ENCODE measurements at places on chromosomes 2 and 18.

DNA sequence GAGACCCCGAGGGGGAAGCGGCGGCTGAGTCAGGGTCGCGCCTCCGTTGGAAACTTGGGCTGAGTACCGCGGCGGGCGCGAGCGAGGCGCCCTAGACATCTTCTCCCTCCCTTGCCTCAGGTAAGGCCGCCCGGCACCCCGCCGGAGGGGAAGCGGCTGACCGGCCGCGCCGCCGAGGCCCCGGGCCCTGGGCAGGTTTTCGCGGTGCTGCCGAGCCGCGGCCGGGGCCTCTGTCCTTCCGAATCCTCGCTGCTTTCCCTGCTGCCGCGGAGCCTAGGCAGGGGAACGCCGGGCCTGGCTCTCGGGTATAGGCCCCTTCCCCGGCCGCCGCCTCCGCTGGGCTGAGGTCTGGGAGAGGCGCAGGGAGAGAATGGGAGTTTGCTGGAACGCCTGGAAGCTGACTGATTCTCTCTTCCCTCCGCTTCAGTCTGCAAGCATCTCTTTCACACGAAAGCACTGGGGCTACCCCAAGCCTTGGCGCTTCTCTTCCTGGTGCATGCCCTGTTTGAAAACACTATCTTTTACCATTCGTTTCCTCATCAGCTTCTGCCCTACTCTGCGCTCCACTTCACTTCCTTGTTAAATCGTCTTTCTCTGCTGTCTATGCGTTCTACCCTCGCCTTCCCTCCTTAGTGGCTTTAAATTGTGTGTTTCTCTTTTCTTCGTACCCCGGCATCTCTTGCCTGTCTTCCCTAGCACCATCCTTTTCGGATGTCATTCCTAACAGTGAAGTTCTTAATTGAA lies 652 bp downstream of the PPM1B start:
- DNase-seq, result peak; percentile 73

DNA sequence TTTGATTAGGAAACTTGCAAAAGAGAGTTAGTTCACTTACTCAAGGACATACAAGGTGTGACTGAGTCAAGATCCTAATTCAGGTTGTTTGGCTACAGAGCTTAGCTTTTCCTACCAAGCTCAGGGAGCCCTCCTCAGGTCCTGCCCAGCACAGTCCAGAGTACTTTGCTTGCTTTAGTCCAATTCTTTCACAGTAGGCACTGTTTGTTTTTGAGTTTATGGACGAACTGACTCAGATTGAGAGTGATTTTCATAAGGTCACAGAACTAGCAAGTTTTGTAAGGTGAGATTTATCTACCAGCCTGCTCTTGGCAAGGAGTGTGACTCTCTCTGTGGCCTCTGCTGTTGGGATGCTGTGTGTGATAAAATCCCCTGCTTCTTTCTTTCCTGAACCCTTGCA lies 310.5 kb downstream of the PTPRM start:
- DNase-seq, result no peak

GRCh38 chr2:152335726-152336118 lies 748 bp downstream of the FMNL2 start:
- no peak for DNase-seq

- no peak for DNase-seq
Measured at GRCh38 chr2:70620020-70620419, 66.4 kb upstream of the TGFA start.

DNA sequence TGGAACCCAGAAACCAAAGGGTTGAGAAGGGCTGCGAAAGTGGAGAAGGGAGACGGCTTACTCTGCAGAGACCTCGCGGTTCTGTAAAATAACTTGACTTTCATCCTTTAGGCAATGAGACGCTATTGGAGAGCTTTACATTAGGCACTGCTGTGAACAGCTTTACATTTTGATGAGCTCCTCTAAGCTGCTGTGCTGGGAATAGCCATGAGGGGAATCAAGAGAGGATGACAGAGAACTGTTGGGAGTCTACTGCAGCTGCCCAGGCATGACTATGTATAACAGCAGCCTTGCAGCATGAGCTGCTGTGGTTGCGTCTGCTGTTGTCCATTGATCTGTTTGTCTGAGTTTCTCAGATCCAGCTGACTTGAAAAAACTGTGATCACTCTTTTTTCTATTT lies 310.8 kb upstream of the MAP2 start:
- no peak for DNase-seq

GRCh38 chr2:175251425-175252041 lies 70.0 kb upstream of the ATP5MC3 start:
- peak; percentile 58 for DNase-seq

GRCh38 chr2:105129722-105130232 lies 91.9 kb downstream of the MRPS9 start:
- DNase-seq, result peak; percentile 71

DNA sequence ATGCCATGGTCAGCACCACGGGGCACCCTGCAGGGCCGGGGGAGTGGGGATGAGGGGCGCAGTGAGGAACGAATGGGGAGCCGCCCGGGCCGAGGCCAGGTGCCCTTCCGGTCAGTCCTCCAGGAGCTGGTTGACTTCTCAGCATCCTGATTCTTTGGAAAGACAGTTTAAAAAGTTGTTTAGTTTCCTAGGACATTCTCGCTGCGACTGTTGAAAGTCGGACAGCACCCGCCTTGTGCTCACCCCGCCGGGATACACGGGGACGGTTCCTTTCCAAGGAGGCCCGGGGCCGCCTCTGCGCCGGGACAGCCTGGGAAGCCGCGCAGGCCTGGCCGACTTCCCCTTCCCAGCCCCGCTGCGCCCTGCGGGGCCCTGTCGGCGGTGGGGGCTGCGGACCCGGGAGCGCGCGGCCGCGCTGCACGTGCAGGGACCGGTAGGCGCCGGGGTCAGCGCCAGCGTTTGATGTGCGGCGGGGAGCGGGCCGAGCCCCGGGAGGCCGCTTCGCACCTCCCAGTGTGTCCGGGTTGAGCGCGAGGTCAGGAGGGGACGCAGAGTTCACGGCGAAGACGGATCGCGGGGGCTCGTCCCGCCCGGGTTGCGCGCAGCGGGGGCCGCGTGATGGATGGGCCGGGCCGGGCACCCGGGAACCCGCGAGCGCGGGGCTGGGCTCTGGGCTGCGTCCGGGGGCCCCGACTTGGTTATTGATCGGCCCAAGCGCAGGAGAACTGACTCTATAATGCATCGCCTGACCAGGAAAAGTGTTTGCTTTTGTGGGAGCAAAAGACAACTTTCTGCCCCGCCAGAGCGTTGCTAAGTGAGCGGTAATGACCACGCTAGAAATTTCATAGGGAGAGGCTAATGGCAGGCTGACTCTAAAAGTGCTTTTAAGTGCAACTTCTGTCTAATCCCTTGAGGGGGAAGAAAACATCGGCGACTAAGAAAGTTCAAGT lies 28.0 kb upstream of the SMIM21 start:
- DNase-seq, result peak; percentile 21

- DNase-seq, result peak; percentile 19
Measured at GRCh38 chr2:165795011-165795410, 964 bp upstream of the GALNT3 start.

DNA sequence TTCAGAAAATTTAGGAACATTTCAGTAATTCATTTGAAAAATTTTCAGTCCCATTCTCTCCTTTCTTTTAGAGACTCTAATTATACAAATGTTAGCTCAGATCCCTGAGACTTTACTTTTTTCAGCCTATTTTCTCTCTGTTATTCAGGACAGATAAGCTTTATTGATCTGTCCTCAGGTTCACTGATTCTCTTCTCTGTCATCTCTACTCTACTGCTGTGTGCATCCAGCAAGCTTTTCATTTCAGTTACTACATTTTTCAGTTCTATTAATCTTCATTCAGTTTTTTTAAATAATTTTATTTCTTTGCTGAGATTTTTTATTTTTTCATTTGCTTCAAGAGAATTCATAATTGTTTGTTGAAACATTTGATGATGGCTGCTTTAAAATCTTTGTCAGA lies 22.1 kb upstream of the PIK3C3 start:
- no peak for DNase-seq

GRCh38 chr2:24544456-24545115 lies 53.5 kb downstream of the NCOA1 start:
- DNase-seq, result no peak

DNA sequence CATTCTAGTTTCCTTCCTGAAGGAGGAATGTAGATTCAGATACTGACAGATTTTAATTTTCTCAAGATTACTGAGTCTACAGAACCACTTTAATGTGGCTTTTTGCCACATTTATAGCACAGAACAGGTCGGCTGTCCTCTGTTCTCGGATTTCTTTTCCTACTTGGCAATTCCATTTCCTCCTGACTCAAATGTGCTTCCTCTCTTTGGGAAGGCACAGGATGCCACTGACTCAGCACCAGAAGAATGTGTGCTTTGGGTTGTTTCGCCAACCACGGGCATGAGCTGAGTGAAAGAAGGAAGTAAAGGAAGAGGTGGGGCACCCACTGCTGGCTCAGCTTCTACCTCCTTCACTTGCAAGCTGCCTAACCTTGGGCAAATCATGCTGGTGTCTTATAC lies 970.6 kb upstream of the ACVR2A start:
- no peak for DNase-seq

GRCh38 chr2:101893681-101894381 lies 97.9 kb upstream of the IL1R2 start:
- no peak for DNase-seq

- no peak for DNase-seq
Measured at GRCh38 chr2:211469664-211470059, 913.3 kb downstream of the CPS1 start.

GRCh38 chr2:138621139-138621538 lies 119.6 kb downstream of the SPOPL start:
- no peak for DNase-seq

DNA sequence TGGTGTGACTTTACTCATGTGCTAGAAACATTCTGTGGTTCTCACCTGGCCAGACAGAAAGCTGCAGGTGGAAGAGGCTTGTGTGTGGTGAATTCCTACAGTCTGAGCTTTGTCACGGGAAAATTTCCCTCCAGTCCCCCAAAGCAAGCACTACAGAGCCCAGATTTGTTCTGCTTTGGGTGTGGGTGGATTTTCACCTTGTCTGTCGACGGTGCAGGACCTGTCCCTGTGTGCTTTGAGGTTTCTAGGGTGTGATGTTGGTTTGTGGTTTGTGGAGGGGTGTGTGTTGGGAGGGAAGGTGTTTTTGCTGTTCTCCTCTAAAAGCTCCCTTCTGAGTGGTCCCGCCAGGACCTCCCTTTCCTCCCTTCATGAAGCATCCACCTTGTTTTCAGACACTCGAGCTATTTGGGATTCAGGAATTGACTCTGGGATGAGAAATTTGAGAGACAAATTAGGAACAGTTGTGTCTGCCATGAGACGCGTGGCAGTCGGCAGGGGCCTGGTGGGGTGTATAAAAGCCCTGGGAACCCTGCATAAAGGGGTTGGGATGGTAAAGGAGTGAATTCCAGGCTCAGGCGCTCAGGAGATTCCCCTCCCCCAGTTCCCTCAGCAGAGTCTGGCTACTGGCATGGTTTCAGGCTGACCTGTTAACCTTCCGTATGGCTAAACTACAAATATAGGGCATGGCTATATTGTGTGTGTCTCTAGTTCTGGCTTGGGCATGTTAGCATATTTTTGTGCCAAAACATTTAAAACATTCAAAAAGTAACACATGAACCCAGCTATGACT lies 65.5 kb downstream of the DGKD start:
- DNase-seq, result no peak

- DNase-seq, result no peak
Measured at GRCh38 chr2:218393750-218394290, 5.8 kb upstream of the CTDSP1 start.

DNA sequence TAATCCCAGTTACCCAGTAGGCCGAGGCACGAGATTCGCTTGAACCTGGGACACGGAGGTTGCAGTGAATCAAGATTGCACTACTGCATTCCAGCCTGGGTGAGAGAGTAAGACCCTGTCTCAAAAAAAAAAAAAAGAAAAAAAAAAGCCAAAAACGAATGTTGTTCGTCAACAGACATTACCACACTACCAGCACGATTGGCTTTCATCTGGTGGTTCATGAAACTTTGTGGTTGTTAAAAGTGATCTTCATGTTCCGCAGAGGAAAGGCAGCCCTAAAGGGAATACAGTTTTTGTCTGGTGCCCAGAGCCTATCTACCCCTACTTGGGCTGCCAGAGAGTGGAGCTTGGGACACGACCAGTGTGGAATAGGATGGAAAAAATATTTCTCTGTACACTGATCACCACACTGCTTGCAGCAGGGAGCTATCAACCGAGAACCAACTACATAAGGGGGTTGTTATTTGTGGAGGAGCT lies 13.6 kb upstream of the CXCR4 start:
- no peak for DNase-seq

DNA sequence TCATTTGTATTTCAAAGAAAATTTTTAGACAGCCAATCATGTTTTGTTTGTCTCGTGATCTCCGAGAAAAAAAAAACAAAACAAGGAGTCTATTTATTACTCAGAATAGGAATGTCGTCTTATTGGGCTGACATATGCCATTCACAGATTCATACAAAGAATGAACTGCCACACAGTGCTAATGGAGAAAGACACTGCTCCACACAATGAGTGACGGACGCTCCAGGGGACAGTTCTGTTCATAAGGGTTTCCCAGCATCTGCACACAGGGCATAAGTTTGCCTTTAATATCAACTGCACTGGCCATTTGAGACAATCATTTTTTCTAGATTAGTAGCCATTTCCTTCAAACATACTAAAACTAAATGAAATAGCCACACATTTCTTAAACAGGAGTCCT lies 3.4 kb downstream of the SERTAD2 start:
- no peak for DNase-seq

DNA sequence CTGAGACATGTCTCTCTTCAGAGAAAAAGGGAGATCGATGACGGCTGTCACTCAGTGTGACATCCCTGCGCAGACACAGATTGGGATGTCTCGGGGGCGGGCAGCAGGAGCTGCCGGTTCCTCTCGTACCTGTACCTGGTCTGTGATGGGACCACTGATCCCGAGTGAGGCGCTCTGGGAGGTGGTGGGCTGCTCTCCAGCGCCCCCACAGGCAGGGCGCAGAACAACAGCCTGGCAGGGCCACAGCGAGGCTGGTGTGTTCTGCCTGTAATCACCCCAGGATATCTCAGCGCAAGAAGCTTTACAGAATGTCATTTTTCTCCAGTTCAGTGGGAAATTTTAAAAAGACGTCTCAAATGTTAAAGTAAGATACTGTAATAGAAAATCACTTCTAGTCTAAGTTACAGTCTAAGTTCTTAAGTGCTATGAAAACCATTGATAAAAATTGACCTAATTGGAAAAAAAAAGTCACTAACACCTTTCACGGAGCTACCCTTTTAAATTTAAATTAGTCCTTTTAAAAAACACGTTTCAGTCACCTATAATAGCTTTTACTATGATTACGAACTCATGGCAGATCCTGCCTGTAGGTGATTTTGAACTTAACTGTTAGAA lies 189.8 kb downstream of the SNTG2 start:
- DNase-seq, result peak; percentile 20

- no peak for DNase-seq
Measured at GRCh38 chr2:210718503-210718902, 162.1 kb downstream of the CPS1 start.

DNA sequence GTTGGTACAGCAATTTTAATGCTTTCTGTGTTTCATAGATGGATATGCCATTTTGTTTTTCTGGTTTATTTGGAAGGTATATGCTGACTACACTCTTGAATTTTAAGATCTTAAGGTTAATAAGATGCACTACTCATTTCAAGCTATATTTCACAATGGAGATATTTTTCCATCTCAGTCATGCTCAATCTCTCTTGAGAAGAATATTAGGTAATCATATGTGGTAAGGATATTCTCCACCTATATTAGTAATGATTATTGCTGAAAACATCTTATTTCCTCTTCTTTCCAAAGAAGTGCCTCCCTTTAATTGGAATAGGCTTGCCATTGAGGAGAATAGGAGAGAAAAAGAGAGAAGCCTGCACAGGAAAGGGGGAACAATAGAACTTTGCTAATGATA lies 40.1 kb downstream of the EPB41L3 start:
- DNase-seq, result peak; percentile 51

All from suppressor macrophage treated with lipopolysaccharide for 4 hours (primary cell).